Bronchial smooth muscle cell (primary cell): ENCODE measurements at places on chromosomes 16 and 17. TPM values are rescaled to one million over a fixed set of nuclear protein-coding genes. Genes with fewer than 3 reads are reported as not detected.

The COPRS gene
- total RNA-seq, result 71.7 and 89.1 TPM in 2 replicates

The GNGT2 gene
- not detected in 2 replicates for total RNA-seq

The LPO gene
- total RNA-seq, result not detected in 2 replicates

The MC1R gene
- 6.4 and 7.4 TPM in 2 replicates for total RNA-seq

The RAB37 gene
- 0.16 and 0.60 TPM in 2 replicates for total RNA-seq

The KRT32 gene
- total RNA-seq, result 0.16 TPM in 1 of 2 replicates, not detected in the other

The OR3A3 gene
- not detected in 2 replicates for total RNA-seq

The ARRB2 gene
- 2.4 and 2.5 TPM in 2 replicates for total RNA-seq

The SPNS3 gene
- not detected in 2 replicates for total RNA-seq

The TOP2A gene
- 1.7 and 14.8 TPM in 2 replicates for total RNA-seq

The ZNF276 gene
- total RNA-seq, result 7.4 and 9.8 TPM in 2 replicates

The MYH8 gene
- total RNA-seq, result not detected in 2 replicates

The GCGR gene
- total RNA-seq, result not detected in 2 replicates

The MT1A gene
- 1.4 TPM in 1 of 2 replicates, not detected in the other for total RNA-seq

The MAPT gene
- 0.32 and 0.60 TPM in 2 replicates for total RNA-seq

The USP43 gene
- total RNA-seq, result 0.09 TPM in 1 of 2 replicates, not detected in the other

The VAT1L gene
- total RNA-seq, result 7.7 TPM in 1 of 2 replicates, not detected in the other

The MILR1 gene
- 3.0 and 7.9 TPM in 2 replicates for total RNA-seq

The CLEC19A gene
- total RNA-seq, result not detected in 2 replicates

The C16orf54 gene
- not detected in 2 replicates for total RNA-seq

The TLCD3B gene
- total RNA-seq, result not detected in 2 replicates

The CD300A gene
- total RNA-seq, result not detected in 2 replicates

The PRCD gene
- total RNA-seq, result 8.0 and 11.2 TPM in 2 replicates

The CA7 gene
- not detected in 2 replicates for total RNA-seq

The NPIPA7 gene
- 0.47 and 1.1 TPM in 2 replicates for total RNA-seq

The DHX38 gene
- 91.3 and 164 TPM in 2 replicates for total RNA-seq

The CD19 gene
- total RNA-seq, result not detected in 2 replicates

The SLC22A31 gene
- total RNA-seq, result 0.16 TPM in 1 of 2 replicates, not detected in the other

The TBC1D28 gene
- total RNA-seq, result not detected in 2 replicates

The LRRC36 gene
- 0.32 TPM in 1 of 2 replicates, not detected in the other for total RNA-seq

The PDPK1 gene
- 10.0 and 12.5 TPM in 2 replicates for total RNA-seq

The ANKRD40CL gene
- not detected in 2 replicates for total RNA-seq

The TTYH2 gene
- 5.2 and 5.7 TPM in 2 replicates for total RNA-seq

The OTOP3 gene
- not detected in 2 replicates for total RNA-seq

The HOXB8 gene
- total RNA-seq, result under 0.01 TPM in 1 of 2 replicates, not detected in the other

The KRTAP4-5 gene
- not detected in 2 replicates for total RNA-seq

The GPRC5C gene
- 0.52 and 1.1 TPM in 2 replicates for total RNA-seq

The REXO5 gene
- 5.7 TPM in 2 replicates for total RNA-seq

The YBX2 gene
- total RNA-seq, result 0.09 TPM in 1 of 2 replicates, not detected in the other

The TEX14 gene
- total RNA-seq, result under 0.01 TPM in 2 replicates
